ENCODE measurements at places on chromosomes 5 and 9. TPM values are rescaled to one million over a fixed set of nuclear protein-coding genes. Genes with fewer than 3 reads are reported as not detected.

Gene DMXL1
- 8.1 TPM for polyA plus RNA-seq

Gene SELENOP
- 735 TPM for polyA plus RNA-seq

Gene MYOT
- polyA plus RNA-seq = 2.0 TPM

- H3K36me3 ChIP-seq = no peaks in the 10 kb centered on the region
- H3K4me1 ChIP-seq = no peaks in the 10 kb centered on the region
- H3K27me3 ChIP-seq = no peaks in the 10 kb centered on the region
Observed at GRCh38 chr9:99011161-99011709, 67.5 kb downstream of the COL15A1 start.

DNA sequence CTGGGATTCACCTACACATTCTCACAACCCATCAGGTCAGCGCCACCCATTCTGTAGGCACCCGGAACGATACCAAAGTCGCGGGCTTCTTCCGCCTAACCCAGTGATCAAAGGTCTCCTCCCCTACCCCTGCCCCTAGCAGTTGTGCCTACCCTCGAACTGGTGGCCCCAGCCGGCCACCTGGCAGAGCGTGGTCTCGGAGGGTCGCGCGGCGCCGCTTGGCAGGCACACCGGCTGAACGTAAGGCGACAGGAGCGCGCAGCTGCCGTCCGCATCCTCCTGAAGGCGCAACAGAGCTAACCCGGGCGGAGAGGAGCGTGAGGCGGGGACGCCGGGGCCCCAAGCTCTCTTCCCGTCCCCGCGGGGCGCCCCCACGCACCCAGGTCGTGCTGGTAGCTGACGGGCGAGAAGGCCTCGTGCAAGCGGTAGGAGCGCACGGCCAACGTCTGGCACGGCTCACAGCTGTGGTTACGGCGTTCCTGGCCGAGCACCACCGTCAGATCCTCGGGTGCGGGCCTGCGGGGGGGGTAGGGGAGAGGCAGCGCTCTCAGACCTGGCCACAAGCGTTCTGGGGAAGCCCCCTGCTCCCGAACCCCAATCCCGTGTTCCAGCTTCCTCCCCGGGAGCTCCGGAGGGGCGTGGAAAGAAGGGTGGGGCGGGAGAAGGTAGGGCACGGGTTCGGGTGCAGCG lies 2.8 kb upstream of the PFN3 start:
- peak overlapping the region; percentile 73 for H3K4me3 ChIP-seq
- H3K27me3 ChIP-seq = no peaks in the 10 kb centered on the region
- peak; percentile 46 for DNase-seq
- H3K27ac ChIP-seq = no peak overlapping the region

GRCh38 chr9:134650431-134651190 lies 9.0 kb downstream of the COL5A1 start:
- no peak overlapping the region for H3K4me3 ChIP-seq
- no peaks in the 10 kb centered on the region for H3K27me3 ChIP-seq
- DNase-seq = no peak
- peaks cover 18% of the 10 kb centered on the region for H3K36me3 ChIP-seq
- H3K4me1 ChIP-seq = peaks cover 6% of the 10 kb centered on the region

DNA sequence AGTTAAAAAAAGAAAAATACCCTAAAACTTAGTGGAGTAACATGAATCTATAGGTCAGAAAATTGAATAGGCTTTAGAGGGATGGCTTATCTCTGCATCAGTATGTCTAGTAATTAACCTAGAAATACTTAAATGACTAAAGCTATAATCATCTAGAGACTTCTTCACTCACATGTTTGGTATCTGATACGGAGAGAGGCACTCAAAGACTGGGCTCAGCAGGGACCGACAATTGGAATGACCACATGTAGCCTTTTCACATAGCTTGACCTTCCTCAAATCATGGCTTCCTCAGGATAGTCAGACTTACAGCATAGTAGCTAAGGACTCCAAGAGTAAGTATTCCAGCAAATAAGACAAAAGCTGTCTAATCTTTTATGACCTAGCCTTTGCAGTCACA lies 105.3 kb upstream of the RORB start:
- H3K27me3 ChIP-seq = no peaks in the 10 kb centered on the region
- no peak overlapping the region for H3K27ac ChIP-seq
- no peak for DNase-seq
- H3K4me1 ChIP-seq = no peaks in the 10 kb centered on the region
- H3K4me3 ChIP-seq = no peak overlapping the region

Data from small intestine (tissue), 16 donors.